ENCODE measurements at places on chromosomes 11 and 22.
A peak's percentile ranks its signal among the peaks of the same experiment; 100 is the strongest.

DNA sequence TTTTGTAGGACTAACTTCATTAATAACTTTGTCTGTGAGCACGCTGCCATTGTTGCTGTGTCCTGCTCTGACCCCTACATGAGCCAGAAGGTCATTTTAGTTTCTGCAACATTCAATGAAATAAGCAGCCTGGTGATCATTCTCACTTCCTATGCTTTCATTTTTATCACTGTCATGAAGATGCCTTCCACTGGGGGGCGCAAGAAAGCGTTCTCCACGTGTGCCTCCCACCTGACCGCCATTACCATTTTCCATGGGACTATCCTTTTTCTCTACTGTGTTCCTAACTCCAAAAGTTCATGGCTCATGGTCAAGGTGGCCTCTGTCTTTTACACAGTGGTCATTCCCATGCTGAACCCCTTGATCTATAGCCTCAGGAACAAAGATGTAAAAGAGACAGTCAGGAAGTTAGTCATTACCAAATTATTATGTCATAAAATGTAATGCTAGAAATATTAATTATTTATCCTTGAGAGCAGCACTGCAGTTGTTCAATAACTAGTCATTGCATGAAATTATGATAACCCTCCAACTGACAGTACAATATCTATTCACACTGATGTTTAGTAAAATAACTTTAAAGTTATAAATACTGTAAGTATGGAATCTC, 46.4 kb upstream of the OR5D13 start:
- DNase-seq: peak; percentile 16

DNA sequence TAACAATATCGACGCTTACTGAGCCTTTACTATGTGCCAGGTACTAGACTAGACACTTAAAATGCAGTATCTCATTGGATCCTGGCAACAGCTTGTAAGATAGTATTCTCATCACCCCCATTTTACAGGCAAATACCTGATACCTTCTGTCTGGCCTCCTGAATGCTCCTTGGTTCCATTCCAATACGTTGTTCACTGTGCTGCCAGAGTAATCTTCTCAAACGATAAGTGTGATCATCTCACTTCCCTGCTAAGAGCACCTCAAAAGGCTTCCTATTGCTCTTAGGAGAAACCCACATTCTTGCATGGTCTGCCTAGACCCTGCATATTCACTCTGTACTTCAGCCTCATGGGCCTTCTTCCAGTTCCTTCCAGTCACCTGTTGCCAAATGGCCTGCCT, 1.3 kb upstream of the NRIP3 start:
- no peak for DNase-seq

- no peak for DNase-seq
These were observed 27.2 kb downstream of the GNB1L start for GRCh38 chr22:19827341-19828034.

DNA sequence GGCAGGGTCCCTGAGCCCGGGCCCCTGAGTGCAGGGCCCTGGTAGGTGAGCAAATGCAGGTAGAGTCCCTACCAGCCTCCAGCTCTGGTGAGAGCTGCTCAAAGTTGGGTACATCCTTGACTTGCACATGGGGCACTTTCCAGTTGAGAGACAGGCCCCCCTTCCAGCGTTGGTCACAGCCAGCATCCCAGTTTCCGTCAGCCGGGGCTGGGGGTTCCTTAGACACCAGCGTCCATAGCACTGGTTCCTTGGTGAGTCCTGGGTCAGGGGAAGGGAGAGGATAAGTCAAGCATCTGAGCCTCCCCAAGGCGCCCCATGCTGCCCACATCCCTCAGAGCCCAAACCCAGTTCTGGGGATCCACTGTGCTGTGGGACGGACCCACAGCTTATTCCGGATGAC, 5.6 kb downstream of the PNPLA5 start:
- DNase-seq: no peak

- DNase-seq: no peak
These were observed 21.6 kb downstream of the SVIP start for GRCh38 chr11:22807855-22808570.

DNA sequence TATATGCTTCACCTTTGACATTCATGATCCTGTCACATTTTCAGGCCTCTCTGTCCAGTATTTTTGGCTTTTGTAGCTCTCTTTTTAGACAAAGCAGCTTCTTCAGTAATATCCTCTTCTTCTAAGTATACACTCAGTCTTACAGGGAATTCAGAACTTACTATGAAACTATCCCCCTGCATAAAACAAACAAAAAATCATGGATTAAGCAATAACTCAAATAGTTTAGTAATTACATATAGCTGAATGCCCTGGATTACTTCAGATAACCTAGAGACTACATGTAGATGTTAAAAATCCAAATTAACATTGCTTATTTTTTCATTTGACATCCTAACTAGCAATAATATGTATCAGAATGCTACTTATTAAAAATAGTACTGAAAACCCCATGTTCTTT, 5.2 kb downstream of the TAF1D start:
- no peak for DNase-seq

DNA sequence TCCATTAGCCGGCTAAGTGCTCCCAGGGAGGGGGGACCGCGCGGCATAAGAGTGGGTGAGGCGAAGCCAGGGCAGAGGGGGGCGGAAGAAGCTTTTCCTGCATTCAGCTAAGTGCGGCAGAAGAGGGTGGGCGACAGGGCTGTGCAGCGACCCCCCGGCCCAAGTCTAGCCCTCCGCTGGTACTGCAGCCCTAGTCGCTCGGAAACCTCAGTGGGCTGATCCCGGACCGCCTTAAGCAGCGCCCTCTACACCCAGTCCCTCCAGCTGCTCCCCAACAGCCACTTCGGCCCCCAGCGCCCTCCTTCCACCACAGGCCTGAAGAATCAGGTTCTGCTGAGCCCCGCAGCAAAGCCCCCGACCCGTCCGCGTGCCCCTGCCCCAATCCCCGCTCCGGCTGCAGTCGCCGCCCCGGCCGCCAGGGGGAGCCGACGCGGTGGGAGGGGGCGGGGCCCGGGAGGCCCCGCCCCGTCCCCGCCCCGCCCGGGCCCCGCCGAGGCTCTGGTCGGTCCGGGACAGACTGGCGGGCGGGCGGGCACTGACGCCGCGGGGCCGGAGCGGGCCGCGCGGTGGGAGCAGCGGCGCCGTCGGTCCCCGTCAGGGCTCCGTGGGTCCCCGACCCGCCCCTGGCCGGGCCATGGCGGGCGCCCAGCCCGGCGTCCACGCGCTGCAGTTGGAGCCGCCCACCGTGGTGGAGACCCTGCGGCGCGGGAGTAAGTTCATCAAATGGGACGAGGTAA, at the start of gene PLCB3:
Gene PLCB3 (plus strand): TSS at position 515 of the 737 bp plus-strand sequence. CDS start 120 bp downstream, at position 635.
- DNase-seq: peak; percentile 59

DNA sequence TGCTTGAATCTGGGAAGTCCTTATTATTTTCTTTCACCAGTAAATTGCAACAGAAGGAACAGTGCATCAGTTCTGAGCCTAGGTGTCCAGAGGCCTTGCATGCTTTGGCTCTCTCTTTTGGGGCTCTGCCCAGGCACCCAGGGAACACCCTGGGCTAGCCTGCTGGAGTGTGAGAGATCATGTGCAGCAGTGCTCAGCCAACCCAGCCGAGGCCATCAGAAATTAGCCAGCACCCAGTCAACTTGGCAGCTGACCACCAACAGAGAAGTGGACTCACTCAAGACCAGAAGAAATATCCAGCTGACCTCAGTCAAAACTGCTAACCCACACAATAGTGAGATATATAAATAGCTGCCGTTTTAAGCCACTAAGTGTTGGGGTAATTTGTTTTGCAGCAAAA, 11.2 kb upstream of the P4HA3 start:
- no peak for DNase-seq

GRCh38 chr11:3929649-3930048, 74.2 kb downstream of the STIM1 start:
- no peak for DNase-seq

GRCh38 chr11:12287009-12287373, 90.4 kb upstream of the PARVA start:
- peak; percentile 56 for DNase-seq

GRCh38 chr11:113632981-113633380, 73.1 kb downstream of the TMPRSS5 start:
- DNase-seq: no peak

GRCh38 chr11:60985501-60985900, 14.0 kb downstream of the CD6 start:
- DNase-seq: no peak

GRCh38 chr11:43316451-43316850, 4.7 kb downstream of the API5 start:
- no peak for DNase-seq

GRCh38 chr11:131938351-131938751, 567.9 kb downstream of the NTM start:
- DNase-seq: no peak

GRCh38 chr11:112656772-112657428, 304.3 kb upstream of the NCAM1 start:
- DNase-seq: peak; percentile 53

DNA sequence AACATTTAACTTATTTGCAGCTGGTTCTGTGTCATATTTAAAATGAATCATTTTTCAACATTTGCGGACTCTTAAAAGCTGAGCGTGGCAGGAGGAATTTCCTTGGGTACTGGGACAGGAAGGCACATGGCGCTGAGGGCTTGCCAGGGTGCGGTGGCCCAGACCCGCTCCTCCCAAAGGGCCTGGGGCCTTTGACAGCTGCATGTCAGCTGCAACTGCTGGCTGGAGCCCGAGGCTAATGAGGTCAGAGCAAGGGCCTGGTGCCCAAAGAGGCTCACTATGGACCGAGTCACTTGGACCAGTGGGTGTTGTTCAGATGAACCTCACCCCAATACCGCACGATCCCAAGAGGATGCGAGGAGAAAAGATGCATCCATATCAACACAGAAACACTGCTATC, 326.9 kb downstream of the CTTN start:
- DNase-seq: no peak

GRCh38 chr11:122304306-122304705, 188.3 kb upstream of the BLID start:
- no peak for DNase-seq

DNA sequence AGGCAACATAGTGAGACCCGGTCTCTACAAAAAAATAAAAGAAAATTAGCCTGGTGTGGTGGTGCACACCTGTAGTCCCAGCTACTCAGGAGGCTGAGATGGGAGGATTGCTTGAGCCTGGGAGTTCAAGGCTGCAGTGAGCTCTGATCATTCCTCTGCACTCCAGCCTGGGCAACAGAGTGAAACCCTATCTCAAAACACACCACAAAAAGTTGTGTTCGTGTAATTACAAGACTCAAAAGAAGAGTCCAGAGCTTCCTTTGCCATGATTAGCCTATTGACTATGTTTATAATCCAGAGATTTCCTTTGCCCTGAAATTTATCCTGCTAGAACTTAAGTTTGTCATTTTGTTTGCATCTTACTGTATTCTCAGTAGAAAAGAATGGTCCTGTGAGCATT, 21.0 kb downstream of the SGSM3 start:
- no peak for DNase-seq

DNA sequence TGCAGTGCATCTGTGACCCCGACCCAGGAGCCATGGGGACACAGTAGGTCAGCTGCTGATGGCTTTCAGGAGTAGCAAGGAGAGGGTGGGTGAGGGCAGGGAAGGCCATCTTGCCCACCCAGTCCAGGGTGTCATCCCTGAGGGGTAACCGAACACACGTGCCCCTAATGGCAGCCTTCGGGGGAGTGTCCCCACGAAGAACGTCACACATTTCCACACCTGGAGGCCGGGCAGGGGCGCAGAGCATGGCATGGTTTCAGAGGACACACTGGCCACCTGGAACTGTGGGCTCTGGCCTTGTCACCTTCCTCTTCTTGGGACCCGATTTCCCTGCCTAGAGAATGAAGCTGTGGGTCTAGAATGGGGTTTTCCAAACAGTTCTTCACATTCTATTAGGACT, 19.4 kb upstream of the BAIAP2L2 start:
- DNase-seq: no peak

DNA sequence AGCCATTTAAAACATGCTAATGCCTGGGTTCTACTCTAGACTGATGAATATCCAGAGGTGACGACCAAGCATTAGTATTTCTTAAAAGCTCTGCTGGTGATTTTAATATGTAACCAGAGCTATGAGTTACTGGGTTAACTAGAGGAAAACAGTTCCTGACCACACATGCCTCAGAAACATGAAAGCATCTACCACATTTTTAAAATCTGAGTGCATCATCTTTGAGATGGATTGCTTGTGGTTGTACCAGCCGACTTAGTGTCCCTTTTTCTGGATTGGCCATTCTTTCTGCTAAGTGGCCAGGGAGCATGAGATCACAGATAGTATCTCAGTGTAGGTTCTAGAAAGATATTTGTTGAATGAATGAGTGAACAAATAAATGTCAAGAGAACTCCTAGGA, 152.4 kb downstream of the NTM start:
- DNase-seq: no peak

- no peak for DNase-seq
These were observed 473.8 kb downstream of the OPCML start for GRCh38 chr11:133058501-133058900.

DNA sequence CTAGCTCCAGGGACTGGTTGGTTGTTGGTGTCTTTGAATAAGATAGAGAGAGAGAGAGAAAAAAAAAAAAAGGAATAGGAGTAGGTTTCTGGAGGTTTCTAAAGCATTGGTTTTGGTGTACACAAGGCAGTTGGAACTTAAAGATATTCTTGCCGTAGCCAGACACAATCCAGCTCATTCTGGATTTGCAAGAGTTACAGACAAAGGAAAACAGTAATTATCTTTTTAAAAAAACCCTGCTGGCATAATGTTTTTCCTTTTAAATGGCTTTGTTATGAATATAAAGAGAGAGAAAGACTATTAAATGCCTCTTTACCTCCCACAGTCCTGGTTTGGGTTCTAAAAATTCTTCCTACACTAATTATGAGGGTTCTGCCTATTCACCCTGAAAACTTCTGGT, 120.4 kb upstream of the RAG2 start:
- DNase-seq: no peak

DNA sequence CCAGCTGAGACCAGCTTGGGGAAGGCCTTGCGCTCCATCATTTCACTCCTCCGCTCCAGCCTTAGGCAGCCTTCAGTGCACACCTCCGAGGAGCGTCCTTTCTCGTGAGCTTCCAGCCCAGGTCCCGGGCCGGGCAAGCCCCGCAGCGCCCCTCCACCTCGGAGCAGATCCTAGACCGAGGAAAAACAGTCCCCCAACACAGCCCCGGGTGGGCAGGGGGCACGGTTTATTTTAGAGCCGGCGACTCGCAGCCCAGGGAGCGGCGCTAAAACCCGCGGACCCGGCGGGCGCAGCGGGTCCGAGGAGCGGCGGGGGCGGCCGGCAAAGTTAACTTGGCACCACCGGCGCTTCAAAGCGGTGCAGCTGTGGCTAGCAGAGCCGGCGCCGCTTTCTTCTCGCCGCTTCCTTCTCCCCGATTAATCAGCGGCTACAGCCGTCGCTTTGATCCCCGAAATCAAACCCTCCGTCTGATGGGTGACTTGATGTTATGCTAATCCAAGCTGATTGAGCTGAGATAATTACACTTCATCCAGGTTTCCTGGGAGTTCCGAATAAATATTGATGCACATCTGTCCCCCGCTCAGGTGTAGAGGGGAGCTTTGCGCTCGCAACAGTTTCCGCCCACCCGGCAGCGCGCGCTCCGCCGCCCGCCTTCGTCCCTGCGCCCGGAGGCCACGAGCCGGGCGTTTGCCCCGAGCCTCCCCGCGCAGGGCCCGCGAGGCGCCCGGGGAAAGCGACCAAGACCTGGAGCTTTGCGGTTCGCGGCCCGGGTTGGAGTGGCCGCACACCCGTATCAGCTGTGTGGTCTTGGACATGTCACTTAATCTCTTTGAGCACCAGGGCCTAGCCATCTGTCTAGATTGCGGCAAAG, 192.7 kb downstream of the BUD13 start:
- no peak for DNase-seq

All from RKO (cell line).